ENCODE measurements at places on chromosomes 3 and 15.
A peak's percentile ranks its signal among the peaks of the same experiment; 100 is the strongest.

DNA sequence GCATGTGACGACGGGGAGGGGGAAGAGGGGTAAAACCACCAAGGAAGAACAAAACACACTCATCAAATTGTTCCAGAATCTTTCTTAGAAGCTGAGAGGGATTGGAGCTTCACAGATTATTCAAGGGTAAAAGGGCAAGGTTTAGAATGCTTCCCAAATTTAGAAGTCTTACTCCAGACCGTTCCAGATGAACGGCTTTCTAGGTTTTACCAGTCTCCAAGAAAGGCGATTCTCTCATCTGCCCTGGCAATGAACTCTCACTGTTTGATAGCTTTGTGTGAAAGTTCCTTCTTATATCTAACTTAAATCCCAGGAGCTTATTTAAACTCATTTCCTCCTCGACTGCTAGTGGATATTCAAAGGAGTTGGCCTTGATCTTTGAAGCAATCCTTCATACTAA is 124.3 kb upstream of the PRICKLE2 start:
- DNase-seq: no peak

GRCh38 chr3:156790156-156790555 is 36.0 kb upstream of the LEKR1 start:
- DNase-seq: no peak

DNA sequence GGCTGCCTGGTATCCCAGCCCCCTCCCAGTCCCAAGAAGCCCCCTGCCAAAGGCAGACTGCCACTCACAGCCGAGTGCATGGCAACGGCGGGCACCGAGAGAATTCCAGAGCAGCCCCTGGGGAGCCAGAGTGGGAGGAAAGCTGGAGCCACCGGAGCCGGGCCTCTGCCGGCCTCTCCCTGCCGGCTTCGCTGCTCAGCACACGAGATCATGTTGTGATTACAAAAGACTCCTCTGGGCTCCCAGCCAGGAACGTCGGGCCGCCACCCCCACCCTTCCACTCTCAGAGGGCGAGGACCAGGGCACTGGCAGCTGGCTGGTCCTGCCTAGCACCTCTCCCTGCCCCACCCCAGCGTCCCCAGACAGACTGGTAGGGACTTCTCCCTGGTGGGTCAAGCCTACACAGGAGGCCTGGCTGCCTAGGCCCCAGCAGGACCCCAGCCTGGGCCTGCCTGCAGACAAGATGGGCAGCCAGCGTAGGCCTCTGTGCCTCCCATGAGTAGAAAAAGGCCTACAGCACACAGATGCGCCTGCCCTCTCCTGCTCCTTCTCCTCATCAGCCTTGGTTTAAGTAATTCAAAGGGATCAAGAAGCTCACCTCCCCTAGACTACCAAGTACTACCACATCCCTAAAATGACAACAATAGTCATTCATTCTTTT is at the start of gene CCDC9B:
Gene CCDC9B (minus strand): TSS at position 200 of the 661 bp plus-strand sequence. CDS start 120 bp downstream, at position 80.
- peak; percentile 88 for DNase-seq

DNA sequence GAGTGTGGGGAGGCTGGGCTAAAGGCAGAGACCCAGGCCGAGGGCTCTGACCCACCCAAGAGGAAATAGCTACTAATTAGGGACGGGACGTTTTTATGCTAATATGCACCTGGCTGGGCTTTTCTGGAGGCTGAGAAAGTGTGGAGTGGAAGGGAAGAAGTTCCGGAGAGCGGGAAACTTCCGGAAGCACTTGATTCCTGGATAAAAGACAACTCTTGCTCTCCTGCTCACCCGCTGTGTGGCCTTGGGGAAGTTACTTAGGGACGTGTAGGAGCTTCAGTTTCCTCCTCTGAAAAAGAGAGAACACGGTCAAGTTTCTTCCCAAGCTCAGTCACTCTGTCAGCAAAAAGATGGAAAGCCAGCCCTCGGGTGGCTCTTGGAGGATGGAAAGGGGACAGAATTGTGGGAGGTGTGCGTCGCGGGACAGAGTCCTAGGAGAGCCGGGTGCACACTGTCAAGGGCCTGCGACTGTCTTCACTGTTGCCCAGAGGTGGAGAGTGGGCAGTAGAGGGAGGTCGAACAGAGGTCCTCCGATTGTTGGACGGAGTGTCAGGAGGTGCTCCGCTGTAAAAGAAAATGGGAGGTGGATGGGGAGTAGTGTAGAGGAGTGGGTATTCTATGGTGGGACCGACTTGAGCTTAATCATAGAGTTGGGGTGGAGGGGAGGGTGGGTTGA is 43.2 kb downstream of the EPHB3 start:
- no peak for DNase-seq

DNA sequence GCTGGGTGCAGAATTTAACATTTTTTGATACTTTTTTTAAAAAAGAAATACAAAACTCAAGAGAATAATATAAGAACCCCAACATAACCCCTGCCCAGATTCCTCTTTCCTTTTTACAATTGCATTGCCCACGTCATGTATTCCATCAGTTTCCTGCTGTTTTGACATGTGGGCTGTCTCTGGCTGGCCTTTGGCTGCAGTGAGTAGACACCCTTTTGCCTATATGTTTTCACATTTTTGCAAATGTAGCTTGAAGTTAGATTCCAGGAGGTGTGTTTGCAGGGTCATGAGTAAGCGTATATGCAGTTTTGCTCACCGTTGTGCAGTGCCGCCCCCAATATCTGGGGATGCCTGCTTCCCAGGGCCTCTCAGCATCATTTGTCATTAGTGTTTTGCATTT is 28.0 kb upstream of the ATP10A start:
- no peak for DNase-seq

GRCh38 chr3:3744826-3745225 is 54.4 kb upstream of the LRRN1 start:
- DNase-seq: no peak

DNA sequence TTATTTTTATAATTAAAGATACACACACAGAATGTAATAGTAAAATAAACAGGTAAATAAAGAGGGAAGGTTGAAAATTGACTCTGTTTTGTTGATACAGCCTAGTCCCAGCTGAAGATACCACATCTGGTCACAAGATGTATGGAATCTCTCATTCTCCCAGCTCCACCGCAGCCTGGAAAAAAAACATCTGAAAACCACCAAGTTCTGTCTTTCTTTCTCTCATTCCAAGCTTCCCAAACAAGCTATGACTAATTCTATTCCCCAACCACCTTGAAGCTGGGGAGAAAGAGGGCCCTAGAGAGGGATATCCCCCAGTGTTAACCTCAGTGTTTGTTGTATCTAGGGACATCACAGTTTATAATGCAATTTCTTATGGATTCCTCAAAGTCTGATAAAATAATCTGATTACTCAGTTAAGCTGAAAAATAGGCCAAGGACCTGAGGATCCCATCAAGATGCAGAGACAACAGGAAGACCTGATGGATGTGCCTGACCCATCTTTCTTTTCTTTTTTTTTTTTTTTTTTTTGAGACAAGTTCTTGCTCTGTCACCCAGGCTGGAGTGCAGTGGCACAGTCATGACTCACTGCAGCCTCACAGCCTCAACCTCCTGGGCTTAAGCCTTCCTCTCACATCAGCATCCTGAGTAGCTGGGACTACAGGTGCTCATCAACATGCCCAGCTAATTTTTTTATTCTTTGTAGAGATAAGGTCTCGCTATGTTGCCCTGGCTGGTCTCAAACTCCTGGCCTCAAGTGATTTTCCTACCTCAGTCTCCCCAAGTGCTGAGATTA is 38.1 kb downstream of the SRGAP3 start:
- DNase-seq: no peak

DNA sequence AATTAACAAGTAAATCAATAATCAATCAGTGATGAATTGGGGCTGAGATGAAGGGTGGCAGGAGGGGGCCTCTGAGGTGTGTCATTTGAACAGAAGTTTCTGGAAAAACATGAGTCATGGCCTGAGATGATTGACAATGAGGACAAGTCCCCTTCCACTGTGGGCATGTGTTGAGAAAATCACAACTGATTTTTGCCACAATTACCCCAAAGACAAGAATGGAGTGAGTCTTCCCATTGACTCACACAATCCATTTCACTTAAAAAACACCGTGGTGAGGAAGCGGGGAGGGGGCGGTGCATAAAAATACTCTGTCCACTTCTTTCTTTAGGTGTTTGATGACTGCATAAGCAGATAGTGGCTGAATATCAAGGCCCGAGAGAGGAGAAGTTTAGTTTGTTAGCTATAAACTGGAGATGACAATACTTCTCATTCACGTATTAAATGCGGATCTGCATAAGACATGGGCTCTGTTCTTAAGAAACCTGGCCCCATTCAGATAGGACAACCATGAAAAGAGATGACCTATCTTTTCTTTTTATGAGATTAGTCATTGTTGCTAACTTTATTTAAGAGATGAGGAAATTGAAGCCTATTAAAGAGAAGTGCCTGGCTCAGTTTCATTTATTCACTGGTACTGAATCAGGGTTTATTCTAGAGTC is 34.7 kb downstream of the SHC4 start:
- DNase-seq: no peak

GRCh38 chr15:35914573-35914972 is 368.6 kb upstream of the DPH6 start:
- no peak for DNase-seq

DNA sequence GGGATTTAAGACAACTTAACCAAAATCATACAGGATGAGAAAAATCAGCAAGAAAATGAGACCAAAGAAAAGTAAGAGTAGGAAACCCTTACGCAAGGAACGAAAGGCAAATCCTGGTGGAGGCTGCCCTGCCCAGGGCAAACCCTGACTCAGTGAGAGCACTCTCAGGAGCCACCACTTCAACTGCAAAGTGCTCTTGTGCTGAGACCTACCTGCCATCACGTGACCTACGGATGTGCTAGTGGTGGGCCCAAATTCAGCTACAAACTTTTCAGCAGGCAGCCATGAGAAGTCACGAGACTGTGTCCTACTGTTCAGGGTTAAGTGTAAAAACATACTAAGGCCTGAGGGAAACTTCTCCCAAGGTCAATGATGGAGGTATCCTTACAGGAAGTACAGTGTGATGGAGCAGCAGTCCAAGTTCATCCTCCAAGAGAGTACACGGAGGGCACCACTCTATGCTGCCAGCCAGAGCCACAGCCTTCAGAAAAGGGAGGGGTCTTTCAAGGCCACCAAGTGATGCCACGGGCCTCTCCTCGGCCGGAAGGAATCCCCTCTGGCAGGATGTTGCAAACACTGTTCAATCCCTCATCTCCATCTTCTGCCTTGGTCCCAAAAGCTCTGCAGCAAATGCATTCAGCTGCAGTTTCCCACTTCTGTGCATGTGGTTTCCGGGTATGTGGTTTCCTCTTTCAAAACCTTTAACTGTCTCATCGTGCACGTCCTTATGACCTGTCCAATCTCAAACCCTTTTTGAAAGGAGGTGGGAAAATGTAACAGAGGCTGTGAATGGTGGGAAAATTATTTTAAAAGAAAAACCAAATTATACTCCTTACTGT is 9.5 kb downstream of the CHSY1 start:
- DNase-seq: no peak

- no peak for DNase-seq
Observed at GRCh38 chr15:51302480-51302879, 35.9 kb downstream of the CYP19A1 start.

GRCh38 chr3:16871915-16872842 is 12.6 kb upstream of the PLCL2 start:
- DNase-seq: no peak

GRCh38 chr15:35013370-35013769 is 25.3 kb upstream of the ZNF770 start:
- no peak for DNase-seq

DNA sequence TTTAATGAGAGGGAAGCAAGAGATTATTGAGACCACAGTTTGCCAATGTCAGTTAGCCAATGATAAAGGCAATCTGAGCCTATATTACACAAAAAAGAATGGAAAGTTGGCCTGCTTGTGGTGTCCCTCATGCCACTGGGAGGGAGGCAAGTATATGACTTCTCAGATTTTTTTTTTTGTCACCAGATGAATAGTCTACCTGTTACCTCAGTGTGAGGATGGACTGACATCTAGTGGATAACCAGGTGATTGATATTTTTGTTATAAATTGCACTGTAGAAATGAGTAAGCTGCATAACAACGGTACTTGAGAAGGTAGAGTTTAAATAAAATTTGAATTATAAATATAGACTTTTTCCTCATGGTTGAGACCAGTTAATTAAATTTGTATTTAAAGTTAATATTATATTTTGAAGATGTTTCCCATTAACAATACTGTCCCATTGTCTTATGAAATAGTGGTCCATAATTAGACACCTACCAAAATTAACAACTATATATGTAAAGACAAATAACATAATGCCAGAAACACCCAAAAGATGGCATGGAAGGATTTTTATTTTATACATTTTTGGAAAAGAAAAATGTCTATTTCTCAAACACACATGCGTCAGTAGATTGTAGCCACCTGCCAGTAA is 237.8 kb upstream of the GADL1 start:
- no peak for DNase-seq

DNA sequence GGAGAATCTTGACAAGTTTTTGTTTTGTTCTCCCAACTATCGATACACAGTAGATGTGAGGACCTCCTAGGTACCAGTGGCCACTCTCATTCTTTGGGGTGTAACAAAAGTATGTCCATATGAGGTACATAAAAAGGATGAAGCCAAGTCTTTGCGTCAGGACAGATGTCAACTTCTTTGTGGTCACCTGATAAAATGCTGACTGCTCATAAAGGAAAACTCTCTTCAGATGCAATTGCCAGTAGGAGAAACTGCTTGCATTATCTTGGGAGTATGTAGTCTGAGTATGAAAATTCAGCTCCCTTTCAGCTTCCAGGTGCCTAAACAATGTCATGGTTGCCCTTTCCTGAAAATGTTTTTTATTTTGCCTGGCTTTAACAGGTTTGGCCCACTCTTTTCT is 123.8 kb upstream of the GOLIM4 start:
- no peak for DNase-seq

DNA sequence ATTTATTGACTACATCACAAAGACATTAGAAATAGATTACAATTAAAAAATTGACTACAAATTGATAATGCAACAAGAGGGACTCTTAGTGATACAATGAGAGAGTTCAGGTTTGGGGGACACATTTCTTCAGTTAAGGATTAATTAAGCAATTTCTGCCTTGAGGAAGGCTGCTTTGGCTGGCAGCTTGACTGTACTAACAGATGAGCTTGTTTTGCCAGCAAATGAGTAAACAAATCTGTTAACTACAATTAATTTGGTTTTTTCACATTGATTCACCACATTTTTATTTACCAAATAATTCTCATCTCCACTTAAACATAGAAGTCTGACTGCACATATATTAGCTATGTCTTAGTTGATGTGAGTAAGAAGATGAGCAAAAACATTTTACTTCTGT is 183.6 kb upstream of the ZNF385D start:
- DNase-seq: no peak

- DNase-seq: no peak
Observed at GRCh38 chr3:36494461-36495109, 114.3 kb downstream of the STAC start.

DNA sequence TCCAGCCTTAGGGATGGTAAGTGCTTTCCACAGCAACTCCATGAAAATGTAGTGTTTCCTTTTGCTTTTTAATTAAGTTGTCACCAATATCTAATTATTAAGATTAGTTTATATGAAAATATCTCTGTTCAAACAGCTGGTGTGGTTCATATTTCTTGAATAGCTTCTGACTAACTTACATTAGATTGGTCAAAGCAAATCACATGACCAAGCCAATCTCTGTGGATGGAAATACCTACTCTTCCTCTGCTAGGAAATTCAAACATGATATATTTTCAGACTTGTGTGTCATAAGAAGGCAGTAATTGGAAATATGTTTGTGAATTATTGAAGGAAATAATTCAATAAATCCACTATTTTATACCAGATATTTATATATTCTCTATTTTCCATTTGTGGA is 54.6 kb upstream of the CADM2 start:
- DNase-seq: no peak

GRCh38 chr15:41161336-41161735 is 45.3 kb upstream of the INO80 start:
- DNase-seq: no peak

GRCh38 chr3:23874359-23875112 is 42.3 kb downstream of the NKIRAS1 start:
- no peak for DNase-seq

- DNase-seq: no peak
Observed at GRCh38 chr15:59432389-59432788, 5.6 kb upstream of the FAM81A start.

All from anterior cingulate cortex (tissue), 58 donors.